Myocyte (in vitro differentiated cells): ENCODE measurements at places on chromosomes 3 and 15. TPM values are rescaled to one million over a fixed set of nuclear protein-coding genes. Genes with fewer than 3 reads are reported as not detected.

GRCh38 chr15:50123861-50124557 is 5.0 kb upstream of the ATP8B4 start:
- no peak for DNase-seq

DNA sequence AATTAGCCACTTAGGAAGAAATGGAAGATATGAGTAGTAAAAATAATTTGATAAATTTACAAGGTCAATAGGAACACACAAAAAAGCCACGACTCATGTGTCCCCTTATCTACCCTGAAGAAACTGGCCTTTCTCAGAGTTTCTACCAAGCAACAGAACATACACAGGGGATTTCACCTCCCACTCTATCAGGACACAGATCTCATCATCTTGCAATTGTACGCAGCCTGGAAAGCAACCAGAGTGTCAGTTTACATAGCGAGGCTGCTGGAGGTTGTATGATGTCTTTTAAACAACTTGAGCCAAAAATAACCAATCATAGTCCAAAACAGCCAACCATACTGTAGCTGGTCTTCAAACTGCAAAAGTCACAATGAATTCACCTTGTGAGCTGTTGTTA is 19.7 kb upstream of the LMOD3 start:
- DNase-seq, result peak; percentile 33

GRCh38 chr15:55267401-55268175 is 22.0 kb downstream of the RAB27A start:
- DNase-seq, result no peak

ZPLD1 gene
- 0.59 TPM in 1 of 2 replicates, not detected in the other for total RNA-seq

CHRNA7 gene
- 0.16 TPM in 1 of 2 replicates, not detected in the other for total RNA-seq

GABRA5 gene
- not detected in 2 replicates for total RNA-seq
